ENCODE measurements at places on chromosomes 1 and 21.

GRCh38 chr21:26499495-26499894, 73.6 kb downstream of the CYYR1 start:
- DNase-seq, result no peak

- DNase-seq, result no peak
These were observed 132.5 kb downstream of the PLXNA2 start for GRCh38 chr1:208111646-208112190.

DNA sequence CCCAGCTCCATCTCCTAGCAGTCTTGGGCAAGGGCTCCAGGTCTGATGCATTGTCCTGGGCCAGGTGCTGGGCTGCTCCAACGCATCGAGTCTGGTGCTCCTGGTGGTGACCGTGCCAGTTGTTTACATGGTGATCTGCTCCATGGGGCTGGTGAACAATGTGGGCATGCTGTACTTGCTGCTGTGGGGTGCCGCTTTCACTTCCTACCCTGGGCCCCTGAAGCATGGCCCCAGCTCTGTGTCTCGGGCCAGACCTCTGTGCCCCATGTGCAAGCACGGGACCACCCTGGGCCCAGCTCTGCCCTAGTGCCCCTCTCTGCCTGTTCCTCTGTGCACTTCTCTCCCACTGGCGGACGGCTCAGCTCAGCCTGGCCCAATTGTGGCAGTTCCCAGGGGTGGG, 119.4 kb downstream of the MAST2 start:
- no peak for DNase-seq

DNA sequence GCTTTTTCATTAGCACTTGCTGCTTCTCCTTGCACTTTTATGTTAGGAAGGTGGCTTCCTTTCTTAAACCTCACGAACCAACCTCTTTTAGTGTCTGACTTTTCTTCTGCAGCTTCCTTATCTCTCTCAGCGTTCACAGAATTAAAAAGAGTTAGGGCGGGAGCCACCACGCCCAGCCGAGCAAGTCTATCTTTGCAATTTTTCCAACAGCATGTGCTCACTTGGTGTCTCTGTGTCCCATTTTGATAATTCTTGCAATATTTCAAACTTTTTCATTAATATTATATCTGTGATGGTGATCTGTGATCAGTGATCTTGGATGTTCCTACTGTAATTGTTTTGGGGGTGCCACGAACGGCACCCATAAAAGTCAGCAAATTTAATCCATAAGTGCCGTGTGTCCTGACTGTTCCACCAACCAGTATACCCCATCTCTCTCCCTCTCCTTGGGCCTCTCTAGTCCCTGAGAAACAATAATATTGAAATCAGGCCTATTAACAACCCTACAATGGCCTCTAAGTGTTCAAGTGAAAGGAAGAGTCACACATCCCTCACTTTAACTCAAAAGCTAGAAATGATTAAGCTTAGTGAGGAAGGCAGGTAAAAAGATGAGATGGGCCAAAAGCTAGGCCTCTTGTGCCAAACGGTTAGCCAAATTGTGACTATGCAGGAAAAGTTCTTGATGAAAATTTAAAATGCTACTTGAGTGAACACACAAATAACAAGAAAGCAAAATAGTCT, 15.9 kb upstream of the ITPKB start:
- no peak for DNase-seq

DNA sequence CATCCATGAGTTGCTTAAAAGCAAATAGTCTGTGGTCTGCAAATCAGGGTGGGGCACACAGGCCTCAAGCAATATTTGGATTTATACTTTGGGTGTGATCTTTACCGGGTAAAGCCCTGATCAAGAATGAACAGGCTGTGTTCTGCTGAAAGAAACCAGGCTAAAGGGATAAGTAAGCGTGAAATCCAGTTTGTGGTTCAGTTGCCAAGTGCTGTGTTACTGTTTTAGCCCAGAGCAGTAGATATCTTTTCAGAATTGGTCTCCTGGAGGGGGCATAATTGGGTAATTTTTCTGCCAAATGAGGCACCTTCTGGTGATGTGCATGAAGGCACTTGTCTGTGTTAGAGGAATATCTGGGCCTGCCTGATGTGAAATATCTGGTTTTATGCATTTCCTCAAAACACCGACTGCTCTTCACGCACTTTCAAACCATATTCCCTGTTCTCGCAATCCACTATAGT, 21.4 kb downstream of the AIM2 start:
- no peak for DNase-seq

DNA sequence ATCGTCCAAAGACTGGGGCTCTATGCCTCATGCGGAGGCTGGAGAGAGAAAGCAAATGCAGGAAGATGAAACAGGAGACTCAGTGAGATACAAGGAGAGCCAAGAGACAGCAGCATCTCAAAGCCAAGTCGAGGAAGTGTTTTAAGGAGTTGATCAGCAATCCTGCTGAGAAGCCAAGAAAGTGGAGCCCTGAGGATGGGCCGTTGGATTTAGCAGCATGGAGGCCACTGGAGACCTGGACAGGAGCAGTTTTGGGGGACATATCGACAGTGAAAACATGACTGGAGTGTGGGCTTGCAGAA, 107.4 kb upstream of the ZBTB40 start:
- DNase-seq, result no peak

- DNase-seq, result no peak
These were observed 238.5 kb downstream of the RERE start for GRCh38 chr1:8578936-8579335.

DNA sequence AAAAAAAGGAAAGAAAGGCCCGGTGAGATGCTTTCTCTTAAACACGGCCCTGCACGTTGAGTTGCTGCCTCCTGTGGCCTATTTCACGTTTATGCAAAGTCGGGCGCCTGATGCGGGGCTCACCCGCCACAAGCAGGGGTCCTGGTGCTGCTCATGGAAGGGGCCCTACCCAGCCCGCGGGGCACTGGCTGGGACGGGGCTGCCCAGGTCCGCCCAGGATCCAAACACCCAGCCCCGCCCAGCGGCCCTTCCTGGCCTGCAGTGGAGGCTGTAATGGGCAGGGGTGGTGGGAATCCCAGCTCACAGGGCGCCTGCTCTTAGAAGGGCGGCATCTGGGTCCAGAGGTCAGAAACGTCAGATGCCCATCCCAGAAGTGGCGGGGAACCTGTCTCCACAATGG, 1.6 kb downstream of the COL6A2 start:
- no peak for DNase-seq

- no peak for DNase-seq
These were observed 17.5 kb upstream of the C1orf105 start for GRCh38 chr1:172402878-172403569.

GRCh38 chr21:46515109-46515508, 56.4 kb downstream of the DIP2A start:
- DNase-seq, result peak; percentile 49

DNA sequence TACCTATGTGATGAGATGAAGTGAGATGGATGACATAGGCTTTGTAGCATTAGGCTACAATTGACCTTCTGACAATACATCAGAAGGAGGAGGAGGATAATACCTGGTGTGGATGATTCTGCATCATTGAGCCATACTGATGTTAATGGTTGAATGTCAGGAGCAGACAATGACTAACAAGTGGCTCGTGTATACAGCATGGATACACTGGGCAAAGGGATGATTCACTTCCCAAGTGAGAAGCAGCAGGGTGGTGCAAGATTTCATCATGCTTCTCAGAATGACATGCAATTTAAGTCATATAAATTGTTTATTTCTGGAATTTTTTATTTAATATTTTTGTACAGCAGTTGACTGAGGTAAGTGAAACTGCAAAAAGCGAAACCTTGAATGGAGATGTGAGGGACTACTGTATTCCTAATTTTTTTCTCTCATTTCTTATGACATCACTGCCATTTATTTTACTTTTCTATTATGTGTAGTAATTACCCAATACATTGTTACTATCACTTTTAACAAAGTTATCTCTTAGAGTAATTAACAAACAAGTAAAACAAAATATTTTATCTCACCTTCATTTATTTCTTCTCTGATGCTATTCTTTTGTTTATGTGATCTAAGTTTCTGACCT, 34.4 kb upstream of the COP1 start:
- no peak for DNase-seq

GRCh38 chr1:207810173-207810572, 58.3 kb downstream of the CD46 start:
- no peak for DNase-seq

GRCh38 chr1:217332431-217333065, 298.3 kb downstream of the GPATCH2 start:
- no peak for DNase-seq

DNA sequence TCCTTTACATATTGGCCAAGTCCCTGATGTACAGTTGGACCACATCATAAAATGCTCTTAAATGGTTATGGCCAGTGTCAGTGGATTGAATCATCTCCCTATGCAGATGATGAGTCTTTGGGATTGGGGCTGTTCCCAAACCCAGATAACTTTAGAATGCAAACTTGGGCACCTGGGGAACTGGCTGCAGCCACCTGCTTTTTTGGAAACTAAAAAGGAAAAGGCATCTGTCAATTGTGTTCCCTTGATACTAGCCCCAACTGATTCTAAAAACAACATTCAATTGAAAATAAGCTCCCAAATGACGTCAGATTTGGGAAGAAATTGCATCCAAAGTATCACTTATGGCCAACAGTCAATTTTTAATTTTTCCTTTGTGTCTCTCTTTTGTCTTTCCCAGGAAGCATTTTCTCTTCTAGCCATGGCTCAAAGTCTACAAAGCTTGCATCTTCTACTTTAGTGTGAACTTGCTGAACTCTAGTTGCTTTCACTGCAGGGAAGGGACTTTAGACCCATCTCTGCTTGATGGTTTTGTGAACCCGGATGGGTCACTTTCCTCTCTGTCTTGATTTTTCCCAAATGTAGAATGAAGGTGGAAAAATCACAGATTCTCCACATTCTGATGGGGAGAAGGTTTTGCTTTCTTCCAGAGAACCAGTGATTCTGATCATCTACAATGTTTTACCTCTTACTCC, 402.3 kb upstream of the USP24 start:
- no peak for DNase-seq

GRCh38 chr1:63908016-63908415, 134.2 kb downstream of the ROR1 start:
- no peak for DNase-seq

DNA sequence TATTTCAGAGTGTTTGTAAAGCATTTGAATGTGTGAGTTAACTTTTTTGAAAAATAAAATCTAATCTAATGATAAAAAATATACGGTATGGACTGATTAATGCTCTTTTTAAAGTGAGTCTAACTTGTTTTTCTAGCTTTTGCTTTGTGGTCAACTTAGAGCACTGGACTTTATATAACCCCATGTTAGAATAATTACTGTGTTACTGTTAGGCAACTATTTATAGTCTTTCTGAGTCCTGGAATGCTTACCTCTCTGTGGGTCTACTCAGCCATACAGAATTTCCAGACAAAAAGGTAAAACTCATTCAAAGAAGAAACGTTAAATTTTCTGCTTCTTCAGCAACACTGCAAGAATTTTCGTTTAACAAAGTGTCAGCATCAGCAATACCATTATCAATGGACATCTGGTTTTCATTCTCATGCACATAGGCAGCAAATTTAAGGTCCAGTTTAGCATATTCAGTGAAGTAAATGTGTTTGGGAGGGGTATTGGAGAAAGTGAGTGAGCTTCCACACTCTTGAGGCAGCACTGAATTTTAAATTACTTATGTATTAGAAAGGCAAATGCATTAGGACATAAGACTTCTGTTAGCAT, 664.7 kb upstream of the NEGR1 start:
- DNase-seq, result no peak

DNA sequence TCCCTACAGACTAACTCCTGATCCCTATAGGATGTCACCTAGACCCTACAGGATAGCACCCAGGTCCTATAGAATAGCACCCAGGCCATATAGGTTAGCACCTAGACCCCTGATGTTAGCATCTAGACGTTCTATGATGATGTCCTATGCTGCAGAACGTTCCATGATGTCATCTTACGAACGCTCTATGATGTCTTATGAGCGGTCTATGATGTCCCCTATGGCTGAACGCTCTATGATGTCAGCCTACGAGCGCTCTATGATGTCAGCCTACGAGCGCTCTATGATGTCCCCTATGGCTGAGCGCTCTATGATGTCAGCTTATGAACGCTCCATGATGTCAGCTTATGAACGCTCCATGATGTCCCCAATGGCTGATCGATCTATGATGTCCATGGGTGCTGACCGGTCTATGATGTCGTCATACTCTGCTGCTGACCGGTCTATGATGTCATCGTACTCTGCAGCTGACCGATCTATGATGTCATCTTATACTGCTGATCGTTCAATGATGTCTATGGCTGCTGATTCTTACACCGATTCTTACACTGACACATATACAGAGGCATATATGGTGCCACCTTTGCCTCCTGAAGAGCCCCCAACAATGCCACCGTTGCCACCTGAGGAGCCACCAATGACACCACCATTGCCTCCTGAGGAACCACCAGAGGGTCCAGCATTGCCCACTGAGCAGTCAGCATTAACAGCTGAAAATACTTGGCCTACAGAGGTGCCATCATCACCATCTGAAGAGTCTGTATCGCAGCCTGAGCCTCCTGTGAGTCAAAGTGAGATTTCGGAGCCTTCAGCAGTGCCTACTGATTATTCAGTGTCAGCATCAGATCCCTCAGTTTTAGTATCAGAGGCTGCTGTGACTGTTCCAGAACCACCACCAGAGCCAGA, 9.5 kb downstream of the SON start:
- DNase-seq, result no peak

- no peak for DNase-seq
These were observed 43.9 kb downstream of the SKI start for GRCh38 chr1:2271841-2272655.

- DNase-seq, result no peak
These were observed 1.8 kb downstream of the CCDC17 start for GRCh38 chr1:45621895-45622523.

DNA sequence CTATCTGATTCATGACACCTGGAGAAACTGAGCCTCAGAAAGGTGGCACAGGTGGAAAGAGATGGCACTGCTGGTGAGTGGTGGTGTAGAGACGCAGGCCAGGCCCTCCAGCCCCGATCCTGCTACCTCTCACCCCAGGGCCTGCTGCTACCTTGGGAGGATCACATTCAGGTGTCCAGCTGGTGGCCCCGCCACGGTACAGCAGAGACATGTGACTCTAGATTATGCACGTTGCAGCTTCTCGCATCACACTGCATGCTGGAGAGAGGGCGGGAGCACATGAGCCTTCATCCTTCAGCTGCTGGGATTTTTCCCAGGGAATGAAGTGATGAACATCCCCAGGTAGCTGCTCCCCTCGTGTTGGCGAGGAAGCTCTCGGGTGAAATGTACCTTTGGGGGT, 32.9 kb downstream of the KAZN start:
- no peak for DNase-seq

GRCh38 chr1:32701951-32702598, 495 bp downstream of the SYNC start:
- DNase-seq, result no peak

GRCh38 chr1:95916616-95917015, 682.6 kb downstream of the RWDD3 start:
- DNase-seq, result no peak

DNA sequence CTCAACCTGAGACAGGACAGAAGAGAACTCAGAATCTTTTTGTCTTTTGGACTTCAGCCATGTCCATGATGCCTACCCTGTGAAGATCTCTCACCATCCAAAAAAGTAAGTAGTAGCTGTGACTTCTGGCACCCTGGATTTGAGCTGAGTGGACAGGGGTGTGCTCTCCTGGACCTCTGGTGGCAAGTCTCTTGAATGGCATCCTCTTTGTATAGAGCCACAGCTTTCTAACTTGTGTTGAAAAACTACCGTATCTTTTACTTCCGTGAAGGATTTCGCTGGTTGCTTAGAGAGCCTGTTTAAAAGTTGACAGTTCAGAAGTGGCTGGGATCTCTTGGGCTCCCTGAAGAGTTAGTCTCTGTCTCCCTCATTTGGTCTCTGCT, 1.8 kb downstream of the MFN2 start:
- DNase-seq, result no peak

Data from CD4-positive, alpha-beta T cell treated with Interleukin-4 for 4 hours (primary cell).